Central memory CD8-positive, alpha-beta T cell (primary cell): ENCODE measurements at places on chromosomes 3 and 15.

DNA sequence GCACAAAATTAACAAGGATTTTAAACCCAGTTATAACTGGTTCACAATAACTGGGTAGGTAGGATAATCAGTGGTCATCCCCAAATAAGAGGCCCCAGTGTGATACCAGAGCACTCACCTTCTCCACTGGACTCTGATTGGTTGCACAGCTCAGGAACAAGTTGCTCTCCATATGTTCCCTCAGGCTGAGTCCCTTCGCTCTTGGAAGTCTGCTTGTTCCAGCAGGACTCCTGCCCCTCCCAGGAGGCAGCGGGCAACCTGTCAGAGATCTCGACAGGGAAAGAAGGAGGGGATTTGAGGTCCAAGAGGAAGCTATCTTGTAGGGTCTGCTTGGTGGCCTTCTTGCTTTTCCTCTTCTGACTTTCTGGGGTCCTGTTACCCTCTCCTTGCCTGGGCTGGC, 51.6 kb upstream of the HEG1 start:
- no peak for DNase-seq

GRCh38 chr3:5840056-5840455, 652.5 kb downstream of the EDEM1 start:
- no peak for DNase-seq

GRCh38 chr3:172739462-172739861, 11.1 kb upstream of the ECT2 start:
- DNase-seq, result no peak

GRCh38 chr15:90271459-90272166, 6.1 kb downstream of the NGRN start:
- no peak for DNase-seq

GRCh38 chr3:127690106-127690505, 17.4 kb downstream of the ABTB1 start:
- no peak for DNase-seq

DNA sequence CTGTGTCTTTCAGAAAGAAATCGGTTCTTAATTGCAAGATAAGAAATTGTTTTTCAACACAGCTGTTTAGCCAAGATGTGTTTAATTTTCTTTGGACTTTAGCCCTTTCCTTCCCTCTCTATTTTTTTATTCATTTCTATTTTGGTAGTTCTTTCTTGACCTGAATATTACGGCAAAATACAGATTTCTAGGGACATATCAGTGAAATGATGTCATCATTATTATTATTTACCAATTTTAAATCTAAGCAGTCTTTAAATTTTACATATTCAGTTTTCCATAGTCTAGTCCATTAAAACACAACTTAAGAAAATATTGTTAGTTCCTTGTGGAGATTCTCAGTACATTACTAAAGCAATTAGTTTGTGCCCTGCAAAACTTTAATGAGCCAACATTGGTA, 104.3 kb downstream of the MAP2K5 start:
- DNase-seq, result no peak

DNA sequence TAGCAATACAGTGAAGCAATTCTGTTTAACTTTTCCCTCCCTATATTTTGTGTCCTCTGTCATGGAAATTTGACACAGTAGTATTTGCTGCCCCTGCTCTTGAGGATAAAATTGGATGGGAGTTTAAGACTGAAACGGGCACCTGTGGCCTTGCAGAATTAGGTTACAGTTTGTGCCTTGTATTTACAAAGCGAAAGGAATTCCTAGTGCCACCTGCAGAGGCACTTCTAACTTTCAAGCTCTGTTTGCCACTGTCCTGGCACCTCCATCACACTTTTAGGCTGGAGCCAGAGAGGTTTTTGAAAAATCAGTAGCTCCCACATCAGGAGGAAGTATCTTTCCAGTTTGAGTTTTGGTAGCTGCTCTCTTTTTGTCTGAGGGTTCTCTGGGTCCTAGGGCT, 39.5 kb downstream of the CD86 start:
- no peak for DNase-seq

- DNase-seq, result no peak
Observed at GRCh38 chr3:58535531-58536500, 1.2 kb downstream of the ACOX2 start.

DNA sequence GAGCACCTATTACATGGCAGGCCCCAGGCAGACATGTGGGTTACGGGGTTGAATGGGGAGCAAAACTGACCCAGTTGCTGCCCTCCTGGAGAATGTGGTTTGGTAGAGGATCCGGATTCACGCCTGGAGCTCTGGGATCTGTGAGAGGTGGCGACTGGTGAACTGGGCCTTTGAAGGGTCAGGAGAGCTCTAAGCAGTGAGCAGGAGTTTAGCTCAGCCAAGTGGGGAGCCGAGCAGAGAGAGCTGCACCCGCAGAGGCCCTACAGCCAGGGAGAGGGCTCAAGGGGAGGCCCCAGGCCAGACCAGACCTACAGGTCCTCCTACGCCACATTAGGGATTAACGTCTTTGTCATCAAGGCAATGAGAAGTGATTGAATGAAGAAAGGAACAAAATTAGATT, 179.8 kb upstream of the TLE3 start:
- DNase-seq, result no peak

DNA sequence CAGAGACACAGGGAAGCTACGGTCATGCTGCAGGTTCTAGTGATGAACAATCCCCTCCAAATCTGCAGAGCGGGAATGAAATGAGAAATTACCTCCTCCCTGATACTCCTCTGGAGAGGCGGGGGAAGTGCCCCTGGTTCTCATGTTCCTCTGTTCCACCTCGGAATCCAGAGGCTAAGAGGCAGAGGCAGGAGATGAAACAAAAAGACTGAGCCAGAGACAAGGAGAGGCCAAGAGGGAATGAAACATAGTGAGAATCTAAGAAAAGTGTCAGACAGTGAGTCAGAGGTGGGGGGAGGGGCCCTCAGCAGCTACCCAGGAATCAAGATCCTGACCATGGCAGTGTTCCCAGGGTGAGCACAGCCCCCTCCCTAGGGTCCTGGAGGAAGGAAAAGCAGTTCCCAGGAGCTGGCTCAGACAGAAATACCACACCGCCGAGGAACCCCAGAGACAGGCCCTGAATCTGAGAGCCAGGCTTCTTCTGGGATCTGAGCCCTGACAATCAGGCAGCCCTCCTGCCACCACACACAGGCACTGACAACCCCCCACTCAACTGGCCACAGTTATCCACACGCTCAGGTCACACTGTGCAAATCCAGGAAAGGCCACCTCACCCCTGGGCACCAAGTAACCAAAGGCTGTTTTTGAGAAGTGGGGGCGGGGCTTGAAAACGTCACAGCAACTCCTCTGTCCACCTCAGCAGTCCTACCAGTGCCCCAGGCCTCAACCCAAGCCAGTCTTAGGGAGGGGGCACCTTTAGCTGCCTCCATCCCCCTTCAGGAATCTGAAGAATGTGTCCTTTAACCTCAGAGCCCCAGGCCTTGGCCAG, 2.4 kb downstream of the CSRNP1 start:
- DNase-seq, result no peak

GRCh38 chr3:45778761-45779201, 17.6 kb downstream of the SLC6A20 start:
- DNase-seq, result no peak

DNA sequence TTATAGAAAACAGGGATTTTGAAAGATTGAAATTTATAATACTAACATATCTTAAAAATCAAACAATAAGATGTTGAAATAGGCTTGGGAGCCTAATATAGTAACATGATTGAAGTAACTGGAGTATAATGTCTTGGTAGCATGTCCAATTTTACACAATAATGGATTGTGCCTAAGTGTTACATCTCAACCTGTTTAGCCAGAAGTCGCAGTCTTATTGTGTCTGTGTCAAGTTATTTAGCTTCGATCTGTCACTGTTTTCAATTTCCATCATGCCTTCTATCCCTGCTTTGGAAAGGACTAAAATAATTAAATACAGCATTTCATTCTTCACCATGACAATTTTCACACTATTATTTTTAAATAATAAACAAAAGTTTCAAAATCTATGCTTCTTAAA, 1352.2 kb downstream of the SI start:
- DNase-seq, result no peak

DNA sequence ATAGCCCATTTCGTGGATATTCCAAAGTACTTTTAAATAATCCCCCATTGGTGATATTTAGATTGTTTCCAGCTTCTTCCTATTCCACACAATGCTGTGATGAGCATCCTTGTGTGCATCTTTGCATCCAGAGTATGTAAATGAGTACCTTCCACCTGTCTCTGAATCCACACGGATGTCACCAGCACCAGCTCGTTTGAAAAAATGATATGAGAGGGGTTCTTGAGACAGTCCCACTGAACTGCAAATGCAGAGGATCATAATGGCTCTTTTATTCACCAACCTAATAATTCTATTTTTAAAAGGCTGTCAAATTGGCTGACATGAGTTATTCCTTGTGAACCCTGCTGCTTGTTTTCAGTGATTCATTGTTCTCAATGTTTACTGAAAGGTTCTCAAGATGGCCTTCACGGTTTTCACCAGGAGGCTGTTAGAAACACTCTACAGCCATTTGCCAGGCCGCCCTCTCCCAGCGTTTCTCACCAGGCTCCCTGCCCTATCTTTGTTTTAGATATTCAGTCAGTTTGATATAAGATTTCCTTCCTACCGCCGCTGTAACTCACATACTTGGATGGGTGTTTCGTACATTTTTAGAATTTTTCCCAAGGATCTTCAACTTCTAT, 96.7 kb upstream of the PTPRG start:
- DNase-seq, result no peak

DNA sequence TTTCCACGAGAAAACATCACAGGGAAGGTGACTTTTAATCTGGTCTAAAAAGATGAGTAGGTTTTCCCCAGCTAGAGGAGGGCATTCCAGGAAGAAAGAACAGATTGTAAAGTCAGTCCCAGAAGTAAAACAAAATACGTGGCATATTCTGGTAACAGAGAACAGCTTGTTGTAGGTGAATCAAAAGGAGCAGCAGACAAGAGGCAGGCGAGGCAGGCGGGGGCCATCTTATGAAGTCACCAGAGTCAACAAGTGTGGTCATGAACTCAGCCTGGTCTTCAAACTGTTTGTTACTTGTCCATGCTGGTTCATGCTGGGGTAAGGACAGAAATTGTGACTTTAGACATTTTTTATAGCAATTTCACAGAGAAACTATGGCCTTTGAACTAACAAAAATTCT, 4.0 kb upstream of the POPDC2 start:
- no peak for DNase-seq

- no peak for DNase-seq
Observed at GRCh38 chr3:150370122-150370602, 37.9 kb upstream of the TSC22D2 start.

DNA sequence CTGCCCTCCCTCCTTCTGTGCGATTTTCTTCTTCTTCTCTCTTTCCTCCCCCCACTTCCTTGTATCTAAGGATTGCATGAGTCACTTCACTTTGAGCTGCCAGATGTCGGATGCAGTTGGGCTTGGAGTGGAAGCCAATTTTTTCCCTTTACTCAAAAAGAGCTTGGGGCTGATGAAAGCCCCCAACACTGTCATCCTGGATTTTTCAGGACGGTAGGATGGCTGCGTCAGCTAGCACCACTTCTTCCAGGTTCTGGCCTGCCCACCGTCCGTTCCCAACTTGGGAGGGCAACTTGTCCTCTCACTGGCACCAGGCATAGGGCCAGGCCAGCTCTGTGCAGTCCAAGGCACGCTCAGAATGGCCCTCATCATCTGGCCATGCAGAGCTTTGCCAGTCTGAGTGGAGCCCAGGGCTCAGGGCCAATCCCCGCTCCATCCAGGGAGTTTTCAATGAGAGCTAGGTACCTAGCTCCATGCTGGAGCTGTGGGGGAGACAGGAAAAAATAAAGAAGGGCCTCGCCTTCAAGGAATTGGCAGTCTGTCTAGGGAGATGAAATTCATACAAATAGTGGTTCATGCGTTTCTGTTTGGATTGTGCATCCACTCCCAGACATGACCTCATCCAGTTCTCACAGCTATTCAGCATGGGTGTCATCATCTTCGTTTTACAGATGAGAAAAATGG, 47.7 kb upstream of the INSYN1 start:
- no peak for DNase-seq

GRCh38 chr3:127708837-127709236, 36.1 kb downstream of the ABTB1 start:
- DNase-seq, result no peak

- DNase-seq, result no peak
Observed at GRCh38 chr15:91849749-91850161, 3.8 kb upstream of the SLCO3A1 start.

- DNase-seq, result no peak
Observed at GRCh38 chr3:115688418-115688817, 65.1 kb downstream of the GAP43 start.

DNA sequence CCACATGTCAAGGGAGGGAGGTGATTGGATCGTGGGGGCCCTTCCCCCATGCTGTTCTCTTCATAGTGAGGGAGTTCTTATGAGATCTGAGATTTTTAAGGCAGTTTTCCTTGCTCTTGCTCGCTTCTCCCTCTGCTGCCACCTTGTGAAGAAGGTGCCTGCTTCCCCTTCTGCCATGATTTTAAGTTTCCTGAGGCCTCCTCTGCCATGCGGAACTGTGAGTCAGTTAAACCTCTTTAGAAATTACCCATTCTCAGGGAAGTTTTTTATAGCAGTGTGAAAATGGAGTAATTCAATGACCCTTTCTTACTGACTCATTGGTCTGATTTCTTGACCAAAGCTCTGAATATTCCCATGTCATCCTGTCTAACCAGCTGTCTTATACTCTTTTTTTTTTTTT, 484.4 kb upstream of the TPRG1 start:
- DNase-seq, result no peak

DNA sequence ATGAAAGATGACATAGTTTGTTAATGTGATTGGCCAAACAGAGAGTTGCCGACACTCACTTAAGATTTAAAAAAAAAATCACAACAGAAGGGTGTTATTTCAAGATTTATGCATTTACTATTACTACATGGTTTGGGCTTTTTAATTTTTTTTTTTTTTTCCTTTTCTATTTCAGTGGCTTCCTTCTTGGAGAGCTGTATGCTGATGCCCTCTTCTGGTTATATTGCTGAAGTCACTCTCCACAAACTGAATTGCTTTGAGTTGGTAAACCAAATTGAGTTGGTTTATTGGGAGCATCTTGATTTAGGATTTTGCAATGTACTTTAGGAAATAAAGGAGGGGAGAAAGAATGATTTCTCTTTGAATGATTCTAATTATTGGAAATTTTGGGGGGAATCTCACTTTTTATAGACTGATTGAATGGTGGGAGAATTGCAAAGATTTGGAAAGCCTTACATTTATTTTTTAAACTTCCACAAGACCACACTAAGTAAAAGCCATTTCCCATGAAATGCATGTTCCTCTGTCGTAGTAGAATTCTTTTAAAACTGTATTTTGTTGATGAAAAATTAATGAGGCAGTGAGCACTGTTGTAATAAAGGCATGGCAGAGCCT, 186.6 kb upstream of the FEZF2 start:
- DNase-seq, result no peak

- DNase-seq, result no peak
Observed at GRCh38 chr15:100061944-100062343, 279.8 kb downstream of the ADAMTS17 start.
